ENCODE measurements at places on chromosomes 3 and 15.

DNA sequence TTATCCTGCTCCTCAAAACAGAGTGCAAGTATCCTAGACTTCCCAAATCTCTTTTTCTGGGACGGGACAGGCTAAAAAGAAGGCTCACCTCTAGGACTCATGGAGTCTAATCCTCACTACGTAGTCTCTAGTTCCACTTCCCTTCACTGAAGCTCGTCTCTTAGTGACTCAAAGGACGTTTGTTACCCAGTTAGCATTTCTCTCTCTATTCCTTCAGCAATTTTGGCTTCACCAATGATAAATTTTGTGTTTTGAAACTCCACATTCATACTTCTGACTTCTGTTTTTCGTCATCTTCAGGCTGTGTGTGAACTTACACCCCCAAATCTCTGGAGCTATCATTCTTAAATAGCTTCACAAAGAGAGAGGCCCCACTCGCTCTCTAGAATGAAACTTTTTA lies 627.1 kb downstream of the NAALADL2 start:
- DNase-seq, result no peak

- DNase-seq, result no peak
Measured at GRCh38 chr3:194204042-194204987, 68.4 kb downstream of the HES1 start.

DNA sequence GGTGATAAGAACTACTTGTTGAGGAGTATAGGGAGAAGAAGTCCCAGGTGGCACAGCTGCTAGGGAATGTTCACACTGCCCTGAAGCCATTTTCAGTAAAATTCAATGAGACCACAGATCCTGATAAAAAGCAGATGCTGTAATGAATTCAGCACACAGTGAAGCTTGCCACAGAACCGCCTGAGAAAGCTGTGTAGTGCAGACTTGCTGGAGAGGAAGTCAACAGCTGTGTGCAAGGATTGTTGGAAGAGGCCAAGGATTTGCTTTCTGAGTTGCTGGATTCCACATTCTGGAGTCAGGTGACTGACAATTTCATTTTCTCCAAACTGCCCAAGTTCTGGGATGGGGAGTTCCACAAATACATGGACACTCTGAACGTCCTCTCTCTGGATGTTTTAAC lies 70.9 kb downstream of the ANP32A start:
- DNase-seq, result no peak

- DNase-seq, result no peak
Measured at GRCh38 chr15:67110361-67110781, 45.0 kb downstream of the SMAD3 start.

DNA sequence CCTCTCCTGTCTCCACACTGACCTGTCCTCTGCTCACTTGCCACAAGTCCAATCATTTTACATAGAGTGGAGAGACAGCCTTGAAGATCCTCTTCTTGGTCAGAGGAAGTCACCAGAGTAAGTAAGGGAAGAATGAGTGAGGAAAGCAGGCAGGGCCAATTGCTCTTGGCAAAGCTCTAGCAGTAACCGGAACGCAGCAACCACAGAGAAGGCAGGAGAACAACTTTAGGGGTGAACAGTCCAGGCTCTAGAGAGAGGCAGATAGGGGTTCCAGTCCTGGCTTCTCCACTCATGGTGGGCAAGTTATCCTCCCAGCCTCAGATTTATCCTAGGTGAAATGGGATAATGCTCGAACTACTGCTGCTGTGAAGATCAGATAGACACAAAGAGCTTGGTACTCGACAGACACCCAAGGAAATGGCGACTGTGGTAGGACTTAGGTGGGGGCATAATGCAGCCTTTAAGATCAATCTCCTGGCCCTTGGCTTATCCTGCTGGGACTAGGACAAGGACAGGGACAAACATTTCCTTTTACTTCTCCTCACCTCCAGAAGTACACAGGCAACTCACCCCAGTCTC lies 1.2 kb upstream of the ADAMTSL3 start:
- no peak for DNase-seq

DNA sequence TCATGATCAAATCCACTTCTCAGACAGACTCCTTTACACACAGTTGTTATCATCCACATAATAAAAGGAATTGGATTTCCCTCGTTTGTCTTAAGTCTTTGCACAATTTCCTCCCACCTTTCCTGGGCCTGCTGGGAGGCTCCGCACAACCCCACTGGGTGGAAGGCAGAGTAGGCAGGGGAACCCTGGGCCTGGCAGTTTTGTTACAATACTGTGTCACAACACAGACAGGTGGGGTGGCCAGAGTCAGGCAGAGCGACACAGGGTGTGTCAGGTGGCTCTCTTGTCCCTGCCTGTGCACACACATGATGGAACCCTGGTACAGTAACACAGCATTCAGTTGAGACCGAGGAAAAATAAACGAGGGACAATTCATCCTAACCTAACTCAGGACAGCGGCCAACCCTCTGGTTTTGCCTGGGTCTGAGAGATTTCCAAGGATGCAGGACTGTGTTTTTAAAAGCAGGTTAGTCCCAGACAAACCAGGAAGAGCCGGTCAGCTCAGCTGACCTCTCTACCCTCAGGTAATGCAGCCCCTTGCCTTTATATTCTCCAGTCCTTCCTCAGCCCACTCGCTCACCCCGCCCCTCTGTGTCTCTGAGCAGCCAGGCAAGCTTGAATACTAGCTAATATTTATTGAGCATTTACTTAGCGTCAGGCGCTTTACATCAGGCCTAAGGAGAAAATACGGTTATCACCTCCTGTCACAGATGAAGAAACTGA lies 8.8 kb upstream of the FAM174B start:
- no peak for DNase-seq

DNA sequence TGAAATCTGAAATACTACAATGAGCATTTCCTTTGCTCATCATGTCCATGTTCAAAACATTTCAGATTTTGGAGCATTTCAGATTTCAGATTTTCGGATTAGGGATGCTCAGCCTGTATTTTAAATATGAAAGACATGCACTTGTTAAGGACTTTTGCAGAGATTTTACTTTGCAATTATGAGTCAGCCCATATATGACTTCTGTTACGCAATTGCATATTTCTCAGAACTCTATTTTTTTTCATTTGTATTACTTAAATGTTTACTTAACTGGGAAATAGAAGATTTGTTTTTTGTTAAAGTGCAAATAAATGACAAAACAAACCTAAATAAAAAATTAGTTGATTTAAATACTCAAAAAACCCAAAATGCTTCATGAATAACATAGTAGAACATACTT lies 376.2 kb downstream of the ZBTB20 start:
- no peak for DNase-seq

DNA sequence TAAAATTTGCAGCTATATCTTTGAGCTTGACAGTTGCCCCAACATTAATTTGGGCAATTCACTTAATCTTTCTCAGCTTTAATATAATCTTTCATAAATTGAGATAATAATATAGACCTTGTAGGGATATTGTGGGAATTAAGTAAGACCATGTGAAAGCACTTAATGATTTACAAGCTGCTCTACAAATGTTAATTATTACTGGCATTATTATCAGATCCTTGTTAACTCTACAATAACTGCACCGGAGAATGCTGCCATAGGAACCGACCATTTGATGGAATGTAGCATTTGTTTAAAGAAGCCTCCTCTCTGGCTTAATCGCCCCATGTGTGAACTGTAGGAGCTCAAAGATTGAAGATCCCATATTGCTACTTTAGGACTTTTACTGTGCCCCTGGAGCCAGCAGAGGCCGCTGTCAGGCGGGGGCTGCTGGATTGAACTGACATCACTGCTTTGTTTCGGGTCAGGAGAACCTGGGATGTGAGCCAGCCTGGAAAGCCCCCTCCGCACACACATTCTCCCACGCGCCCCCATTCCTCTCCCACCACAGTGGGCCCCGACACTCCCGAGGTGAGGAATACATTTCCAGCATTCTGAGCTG lies 154.2 kb upstream of the TNIK start:
- DNase-seq, result no peak

DNA sequence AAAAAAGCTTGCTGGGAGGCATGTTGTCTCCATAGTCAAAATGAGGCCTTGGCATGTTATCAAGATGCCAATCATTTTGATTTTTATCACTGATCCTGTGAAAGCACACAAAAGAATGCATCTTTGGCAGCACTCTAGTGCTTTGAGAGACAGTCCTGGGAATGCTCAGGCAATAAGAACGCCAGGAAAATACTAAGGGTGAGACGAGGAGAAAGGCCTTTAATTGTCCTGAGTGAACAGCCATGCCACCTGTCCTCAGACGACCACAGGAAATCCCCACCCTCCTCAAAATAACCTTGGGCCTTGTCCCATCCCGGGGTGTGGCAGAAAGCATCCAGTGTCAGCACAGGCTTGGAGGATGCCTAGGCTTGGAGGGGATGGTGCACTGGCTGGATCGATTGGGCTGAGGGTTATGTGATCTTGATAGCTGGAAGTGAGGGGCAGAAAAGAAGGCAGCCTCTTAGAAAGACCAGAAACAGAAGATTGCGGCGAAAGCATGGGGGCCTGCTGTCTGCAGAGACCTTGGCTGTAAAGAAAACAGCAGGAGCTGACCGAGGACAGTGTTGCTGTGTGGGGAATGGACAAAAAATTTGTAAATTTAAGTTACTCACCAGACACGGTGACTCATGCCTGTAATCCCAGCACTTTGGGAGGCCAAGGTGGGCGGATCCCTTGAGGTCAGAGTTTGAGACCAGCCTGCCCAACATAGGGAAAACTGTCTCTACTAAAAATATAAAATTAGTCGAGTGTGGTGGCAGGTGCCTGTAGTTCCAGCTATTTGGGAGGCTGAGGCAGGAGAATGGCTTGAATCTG lies 7.3 kb downstream of the TMEM158 start:
- no peak for DNase-seq

DNA sequence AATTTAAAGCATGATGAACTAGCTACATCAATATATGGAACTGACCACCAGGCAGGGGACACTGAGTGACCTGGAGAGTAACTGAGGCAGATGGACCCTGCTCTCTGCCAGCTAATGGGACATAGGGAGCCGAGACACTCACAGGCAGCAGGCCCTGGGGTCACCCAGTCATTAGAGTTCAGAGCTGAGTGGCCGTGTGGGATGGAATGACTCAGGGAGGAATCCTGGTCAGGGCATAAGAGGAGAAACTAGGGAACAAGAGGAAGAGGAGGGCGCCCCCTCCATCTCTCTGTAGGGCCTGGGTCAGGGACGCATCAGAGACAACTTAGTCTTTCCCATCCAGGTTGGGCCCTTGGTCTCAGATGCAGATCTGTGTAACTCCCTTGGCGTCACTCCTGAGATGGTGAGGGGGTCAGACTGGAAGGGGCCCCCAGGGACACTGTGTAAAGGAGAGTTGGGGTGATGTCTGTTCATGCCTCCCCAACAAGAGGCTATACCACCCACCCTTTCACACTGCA lies 39.8 kb downstream of the CCDC12 start:
- no peak for DNase-seq

DNA sequence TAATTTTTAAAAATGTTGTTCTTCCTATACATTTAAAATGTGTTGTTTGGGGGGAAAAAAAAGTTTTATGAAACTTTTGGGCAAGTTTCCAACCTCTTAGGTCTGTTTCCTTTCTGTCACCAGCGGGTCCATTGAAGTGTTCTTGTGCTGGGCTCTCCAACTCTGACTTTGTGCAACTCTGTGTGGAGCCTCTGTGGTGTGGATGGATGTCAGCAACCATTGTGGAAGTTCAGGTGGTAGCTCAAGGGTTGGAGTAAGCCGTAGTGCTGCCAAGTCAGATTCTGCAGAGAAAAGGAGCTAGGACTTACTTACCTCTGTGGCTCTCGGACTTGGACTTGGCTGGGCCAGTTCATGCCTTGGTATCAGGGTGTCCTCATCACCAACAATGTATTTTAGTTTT lies 22.4 kb downstream of the ARID3B start:
- DNase-seq, result no peak

DNA sequence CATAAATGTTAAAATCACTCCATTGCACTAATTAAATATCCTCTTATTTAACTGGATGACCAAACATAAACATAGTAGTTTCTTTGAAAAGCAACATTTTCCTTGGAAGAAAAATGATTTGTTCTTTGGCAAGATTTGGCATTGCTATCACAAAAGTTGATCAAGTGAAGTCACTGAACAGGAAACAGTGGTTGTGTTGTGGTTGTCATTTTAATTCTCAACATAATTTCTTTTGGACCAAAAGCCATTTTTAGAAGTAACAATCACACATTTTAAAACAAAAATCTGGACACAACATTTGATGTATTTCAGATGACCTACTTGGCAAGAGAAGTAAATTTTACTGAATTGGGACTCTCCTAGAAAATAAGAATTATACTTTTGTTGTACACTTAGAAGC lies 872.3 kb downstream of the ROBO1 start:
- no peak for DNase-seq

- DNase-seq, result no peak
Measured at GRCh38 chr3:11774296-11774877, 72.3 kb downstream of the TAMM41 start.

DNA sequence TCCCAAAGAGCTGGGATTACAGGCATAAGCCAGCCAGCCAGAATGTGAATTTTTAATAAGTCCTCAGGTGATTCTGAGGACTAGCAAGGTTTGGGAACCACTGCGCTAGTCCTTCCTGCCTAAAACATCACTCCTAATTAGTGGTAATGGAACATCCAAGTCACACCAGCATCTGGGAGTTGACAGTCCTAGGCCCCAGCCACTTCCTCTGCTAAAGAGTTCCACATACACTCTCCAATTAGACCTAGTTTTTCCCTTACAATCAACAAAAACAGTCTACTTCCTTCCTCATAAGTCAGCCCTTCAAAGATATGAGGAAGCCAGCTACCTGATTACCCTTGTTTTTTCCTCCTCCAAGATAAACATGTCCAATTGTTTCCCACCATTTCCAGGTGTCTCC lies 78.1 kb downstream of the OXNAD1 start:
- DNase-seq, result no peak

GRCh38 chr15:38876211-38876610 lies 311.6 kb upstream of the RASGRP1 start:
- no peak for DNase-seq

DNA sequence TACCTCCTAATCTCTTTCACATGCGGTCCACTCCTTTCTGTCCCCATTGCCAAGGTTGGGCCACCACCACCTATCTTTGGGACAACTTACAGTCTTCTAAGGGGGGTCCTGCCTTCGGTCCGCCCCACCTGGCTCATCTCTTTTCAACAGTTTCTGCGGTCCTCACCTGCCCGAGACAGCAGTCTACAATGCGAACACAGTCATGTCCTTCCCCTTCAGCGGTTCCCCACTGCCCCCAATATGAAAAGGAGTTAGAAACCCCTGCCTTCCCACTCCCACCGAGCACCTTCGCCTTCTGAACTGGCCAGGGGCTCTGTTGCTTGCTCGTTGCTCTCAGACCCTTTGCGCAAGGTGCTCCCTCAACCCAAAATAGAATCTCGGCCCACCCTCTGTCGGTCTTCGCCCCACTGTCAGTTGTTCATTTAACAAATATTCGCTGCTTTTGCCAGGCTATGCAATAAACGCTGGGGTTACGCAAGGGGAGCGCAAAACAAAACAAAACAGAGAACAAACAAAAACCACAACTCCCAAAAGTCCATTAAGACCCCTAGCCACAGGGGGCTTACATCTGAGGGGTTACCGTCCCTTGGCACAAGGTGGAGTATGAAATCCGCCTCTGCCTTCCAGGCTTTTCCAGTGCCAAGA lies 611 bp upstream of the FANCI start:
- no peak for DNase-seq

DNA sequence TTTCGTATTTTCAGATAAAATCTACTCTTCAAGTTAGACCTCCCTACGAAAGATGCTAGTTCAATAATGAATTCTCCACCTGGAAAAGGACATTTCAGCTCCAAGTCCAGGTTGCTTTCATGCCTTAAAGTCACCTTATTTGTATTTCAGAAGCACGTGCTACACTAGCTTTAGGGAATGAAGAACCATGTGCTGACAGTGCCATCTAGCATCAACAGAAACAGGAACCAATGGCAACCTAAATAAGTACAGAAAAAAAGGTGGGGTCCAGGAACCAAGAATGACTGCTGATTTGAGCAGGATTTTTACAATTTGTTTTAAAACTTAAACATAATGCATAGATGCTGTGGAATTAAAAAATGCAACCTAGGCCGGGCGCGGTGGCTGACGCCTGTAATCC lies 77.6 kb upstream of the SNRPN start:
- no peak for DNase-seq

Data from stimulated activated CD4-positive, alpha-beta T cell treated with anti-CD3 and anti-CD28 coated beads, TNF-alpha, amount 100 ng/mL, for 1 hour (primary cell).